ENCODE measurements at places on chromosomes 12 and 14.

GRCh38 chr14:101276309-101277091 is 284.8 kb upstream of the DIO3 start:
- DNase-seq = no peak

DNA sequence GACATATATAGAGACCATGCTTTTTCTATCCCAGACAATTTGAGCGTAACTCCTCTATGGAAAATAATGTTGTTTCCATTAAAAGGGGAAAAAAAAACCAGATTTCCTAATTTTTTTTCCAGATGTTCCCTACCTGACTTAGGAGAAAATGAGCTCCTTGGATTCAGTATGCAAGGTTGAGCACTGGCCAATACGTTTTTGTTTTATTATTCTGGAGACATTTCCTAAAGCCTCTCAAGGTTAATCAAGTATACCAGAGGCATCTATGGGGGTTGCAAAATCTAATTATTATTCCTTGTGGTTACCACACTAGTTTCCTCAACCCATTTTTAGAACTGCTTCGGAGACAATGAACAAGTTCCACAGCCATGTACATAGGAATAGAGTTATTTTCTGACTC is 291.3 kb downstream of the SLC16A7 start:
- DNase-seq = no peak

GRCh38 chr14:23660290-23661226 is 24.4 kb downstream of the DHRS2 start:
- DNase-seq = no peak

- DNase-seq = no peak
Observed at GRCh38 chr12:64323476-64324225, 66.9 kb downstream of the C12orf56 start.

DNA sequence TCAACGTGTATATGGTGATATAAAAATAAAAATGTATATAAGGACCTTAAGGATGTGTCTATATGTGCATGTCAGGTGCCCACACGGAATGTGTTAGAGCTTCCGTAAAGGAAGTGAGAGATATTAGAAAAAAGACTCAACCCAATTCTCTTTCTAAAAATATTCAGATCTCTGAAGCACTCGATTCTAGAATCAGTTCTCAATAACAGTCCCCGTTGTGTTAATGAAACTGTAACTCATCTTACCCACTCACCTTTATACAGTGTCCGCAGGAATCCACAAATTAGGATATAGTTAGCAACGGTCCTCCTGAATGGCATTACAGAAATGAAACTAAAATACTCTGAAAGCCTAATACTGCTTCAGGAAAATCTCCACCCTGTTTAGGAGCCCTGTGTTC is 29.3 kb downstream of the GRIN2B start:
- no peak for DNase-seq

DNA sequence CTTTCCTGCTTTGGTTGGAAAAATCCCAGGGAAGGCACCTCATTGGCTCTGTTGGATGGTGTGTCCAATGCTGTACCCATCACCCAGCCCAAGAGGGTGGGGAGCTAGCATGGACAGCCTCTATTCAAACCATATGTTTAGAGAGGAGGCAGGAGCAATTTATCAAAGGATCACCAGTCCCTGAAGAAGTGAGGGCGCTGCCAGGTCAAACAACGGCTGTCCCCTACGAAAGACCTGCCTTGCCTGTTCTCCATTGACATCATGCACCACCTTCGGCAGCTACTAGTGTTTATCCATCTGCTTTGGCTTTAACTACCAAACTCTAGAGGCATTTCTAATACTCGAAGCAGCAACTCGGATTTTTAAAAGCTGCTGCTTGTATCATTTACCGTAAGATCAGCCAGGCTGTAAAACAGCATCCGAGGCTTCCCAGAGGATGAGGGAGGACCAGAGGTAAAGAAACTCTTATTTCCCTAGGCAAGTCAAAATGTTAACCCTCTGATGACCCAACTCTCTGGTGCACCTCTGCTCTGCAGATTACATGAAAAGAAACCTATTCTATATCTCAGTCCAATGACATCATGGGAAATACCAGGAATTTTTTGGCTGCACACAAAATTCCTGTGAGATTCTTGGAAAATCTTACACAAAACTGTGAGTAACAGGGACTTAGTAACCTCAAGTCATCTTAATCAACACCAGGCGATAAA is 720.9 kb upstream of the TBX3 start:
- no peak for DNase-seq

GRCh38 chr14:64688031-64688430 is 16.2 kb upstream of the PLEKHG3 start:
- no peak for DNase-seq

GRCh38 chr14:30159374-30159773 is 231.7 kb upstream of the PRKD1 start:
- no peak for DNase-seq

DNA sequence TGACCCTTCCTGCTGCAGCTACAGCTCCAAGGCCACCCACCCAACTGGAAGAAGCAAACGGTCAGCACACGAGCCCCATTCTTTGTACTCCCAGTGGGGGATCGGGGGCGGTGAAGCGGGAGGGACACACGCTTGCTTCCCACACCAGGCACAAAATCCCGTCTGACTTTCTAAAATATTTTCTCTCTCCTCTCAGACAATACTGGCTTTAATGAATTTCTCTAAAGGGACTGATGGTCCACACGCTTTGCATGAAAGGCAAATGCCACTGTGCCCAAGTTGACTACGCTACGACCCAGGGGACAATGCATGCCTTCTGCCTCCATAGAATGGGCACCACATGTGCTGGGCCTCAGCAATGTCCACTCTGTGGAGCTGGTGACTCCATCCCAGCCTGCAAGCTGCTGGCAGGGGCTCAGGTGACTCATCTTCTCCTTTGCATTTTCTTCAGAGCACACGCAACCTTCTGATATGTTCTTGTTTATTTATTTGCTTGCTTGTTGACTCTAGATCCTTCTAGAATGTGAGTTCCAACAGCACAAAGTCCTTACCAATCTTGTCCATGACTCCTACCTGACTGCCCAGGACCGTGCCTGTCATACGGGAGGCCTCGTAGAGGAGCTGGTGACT is 15.6 kb downstream of the SYNE3 start:
- DNase-seq = peak; percentile 70

DNA sequence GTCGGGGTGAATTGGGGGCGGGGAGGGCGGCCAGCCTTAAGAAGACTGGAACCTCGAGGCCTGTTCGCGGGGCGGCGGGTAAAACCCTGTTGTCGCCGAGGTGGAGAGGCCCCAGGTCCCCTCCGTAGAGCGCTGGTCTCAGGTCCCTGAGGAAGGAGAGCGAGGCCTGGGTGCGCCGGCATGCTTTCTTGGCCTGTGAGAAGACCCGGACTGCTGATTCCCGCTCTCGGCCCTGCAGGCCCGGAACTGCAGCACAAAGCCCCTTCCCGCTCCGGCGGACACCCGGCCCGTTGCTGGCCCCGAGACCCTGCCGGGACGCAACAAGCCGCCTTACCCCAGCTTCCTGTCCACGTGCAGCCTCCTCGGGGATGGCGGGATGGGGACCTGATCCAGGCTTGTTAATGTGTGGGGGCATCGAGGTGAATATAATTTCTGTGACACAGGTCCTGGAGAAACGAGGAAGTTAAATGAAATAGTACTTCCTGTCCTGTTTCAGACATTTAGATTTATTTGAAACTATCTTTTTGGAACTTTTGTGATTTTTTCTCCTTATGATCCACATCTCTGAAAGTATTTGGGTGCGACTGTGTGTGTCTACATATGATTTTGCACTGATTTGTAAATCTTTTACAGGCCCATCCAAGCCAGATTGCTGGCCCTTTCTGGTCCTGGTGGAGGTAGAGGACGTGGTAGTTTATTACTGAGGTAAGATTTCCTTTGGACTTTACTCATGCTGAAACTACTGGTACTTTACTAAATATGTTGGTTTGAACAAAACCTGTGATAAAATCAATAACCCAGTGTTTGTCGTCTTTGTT is 600 bp downstream of the PNN start:
- no peak for DNase-seq

DNA sequence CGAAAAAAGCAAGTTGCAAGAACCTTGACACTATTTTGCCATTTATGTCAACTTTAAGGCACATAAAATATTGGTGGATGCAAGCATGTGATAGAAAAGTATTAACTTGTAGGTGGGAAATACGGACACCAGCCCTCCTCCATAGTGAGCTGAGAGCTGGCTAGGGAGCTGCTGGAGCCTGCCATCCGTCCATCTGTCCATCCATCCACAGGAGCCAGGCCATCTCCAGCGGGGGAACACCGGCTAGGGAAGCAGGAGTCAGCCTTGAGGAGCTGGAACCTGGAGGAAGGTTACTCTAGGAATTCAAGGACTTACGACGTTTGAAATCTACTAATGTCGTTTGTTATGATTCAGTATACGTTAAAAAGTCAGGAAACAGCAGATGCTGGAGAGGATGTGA is 120.7 kb upstream of the C14orf180 start:
- DNase-seq = no peak

DNA sequence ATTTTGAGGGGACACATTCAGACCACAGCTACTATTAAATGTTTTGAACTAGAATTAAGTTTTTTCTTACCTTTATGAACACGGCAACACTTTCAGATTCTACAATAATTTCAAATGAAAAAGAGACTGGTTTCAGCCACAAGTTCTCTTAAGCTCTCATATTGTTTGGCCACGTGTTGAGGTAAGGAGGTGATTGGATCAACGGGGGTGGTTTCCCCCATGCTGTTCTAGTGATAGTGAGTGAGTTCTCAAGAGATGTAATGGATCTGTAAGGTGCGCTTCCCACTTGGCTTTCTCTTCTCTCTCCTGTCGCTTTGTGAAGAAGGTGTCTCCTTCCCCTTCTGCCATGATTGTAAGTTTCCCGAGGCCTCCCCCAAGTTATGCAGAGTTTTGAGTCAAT is 48.9 kb upstream of the DYRK2 start:
- no peak for DNase-seq

- no peak for DNase-seq
Observed at GRCh38 chr14:32608857-32609256, 279.8 kb downstream of the AKAP6 start.

GRCh38 chr14:62697461-62697860 is 347.8 kb downstream of the KCNH5 start:
- DNase-seq = no peak

- no peak for DNase-seq
Observed at GRCh38 chr14:50222055-50222613, 9.2 kb downstream of the SOS2 start.

DNA sequence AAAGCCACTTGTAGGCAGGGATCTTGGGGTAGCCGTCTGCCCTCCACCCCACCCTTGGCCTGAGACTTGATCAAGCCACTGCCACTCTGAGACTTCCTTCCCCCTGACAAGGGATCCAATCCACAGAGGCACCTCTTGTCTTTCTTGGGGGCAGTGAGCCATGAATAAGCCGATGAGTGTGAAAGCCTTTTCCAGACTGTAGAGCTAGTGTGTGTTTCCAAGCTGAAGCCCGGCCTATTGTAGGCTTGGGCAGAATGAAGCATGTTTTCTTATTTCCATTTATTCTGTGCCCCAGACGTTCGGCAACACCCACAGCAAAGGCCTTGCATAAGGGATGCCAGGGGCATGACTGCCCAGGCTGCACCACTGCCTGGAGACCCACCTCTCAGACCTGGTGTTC is 991.6 kb downstream of the BCL11B start:
- no peak for DNase-seq

DNA sequence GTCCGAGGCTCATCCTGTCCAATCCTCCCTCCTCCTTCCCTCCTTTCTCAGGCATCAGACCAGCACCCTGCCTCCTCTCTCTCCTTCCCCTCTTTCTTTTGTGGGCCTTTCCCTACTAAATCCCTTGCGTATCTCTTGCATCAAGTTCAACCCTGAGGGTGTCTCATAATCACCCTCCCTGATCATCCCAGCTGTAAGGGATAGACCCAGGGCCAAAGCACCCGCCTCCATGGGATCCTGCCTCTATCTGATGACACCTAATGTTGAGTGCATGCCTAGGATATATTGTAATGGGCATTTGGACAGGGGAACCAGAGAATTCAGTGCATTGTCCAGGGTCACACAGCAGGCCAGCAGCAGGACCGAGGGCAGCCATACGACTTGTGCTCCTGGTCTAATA is 84.9 kb downstream of the PHETA1 start:
- no peak for DNase-seq

- no peak for DNase-seq
Observed at GRCh38 chr14:86450085-86450484, 920.1 kb downstream of the FLRT2 start.

DNA sequence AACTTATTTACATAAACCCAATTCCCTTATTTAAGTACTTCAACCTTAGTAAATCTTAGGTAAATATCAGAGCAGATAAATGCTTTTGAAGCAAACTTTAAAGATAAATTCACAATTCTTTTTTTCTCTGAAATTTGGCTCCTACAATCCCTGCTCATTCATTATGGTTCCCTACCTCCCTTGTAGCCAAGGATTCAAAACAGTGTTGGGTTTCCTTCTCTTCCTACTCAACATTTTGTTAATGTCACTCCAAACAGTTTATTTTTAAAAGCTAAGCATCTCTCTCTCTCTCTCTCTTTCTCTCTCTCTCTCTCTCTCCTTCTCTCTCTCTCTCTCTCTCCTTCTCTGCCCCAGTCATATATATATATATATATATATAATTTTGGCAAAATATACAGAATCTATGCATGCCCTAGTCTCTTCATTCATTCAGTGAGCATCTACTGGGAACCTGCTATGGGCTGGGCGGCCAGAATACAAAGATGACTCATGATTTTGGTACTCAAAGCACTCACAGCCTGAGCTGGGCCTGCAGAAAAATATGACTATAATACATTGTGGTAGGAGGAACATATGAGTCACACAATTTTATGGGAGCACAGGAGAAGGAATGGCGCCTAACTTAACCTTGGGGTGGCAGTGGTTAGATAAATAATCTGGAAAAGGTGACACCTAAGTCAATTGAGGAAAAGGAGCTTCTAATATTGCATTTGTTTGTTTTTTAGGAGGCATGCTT is 123.7 kb upstream of the DHRS4 start:
- DNase-seq = no peak

DNA sequence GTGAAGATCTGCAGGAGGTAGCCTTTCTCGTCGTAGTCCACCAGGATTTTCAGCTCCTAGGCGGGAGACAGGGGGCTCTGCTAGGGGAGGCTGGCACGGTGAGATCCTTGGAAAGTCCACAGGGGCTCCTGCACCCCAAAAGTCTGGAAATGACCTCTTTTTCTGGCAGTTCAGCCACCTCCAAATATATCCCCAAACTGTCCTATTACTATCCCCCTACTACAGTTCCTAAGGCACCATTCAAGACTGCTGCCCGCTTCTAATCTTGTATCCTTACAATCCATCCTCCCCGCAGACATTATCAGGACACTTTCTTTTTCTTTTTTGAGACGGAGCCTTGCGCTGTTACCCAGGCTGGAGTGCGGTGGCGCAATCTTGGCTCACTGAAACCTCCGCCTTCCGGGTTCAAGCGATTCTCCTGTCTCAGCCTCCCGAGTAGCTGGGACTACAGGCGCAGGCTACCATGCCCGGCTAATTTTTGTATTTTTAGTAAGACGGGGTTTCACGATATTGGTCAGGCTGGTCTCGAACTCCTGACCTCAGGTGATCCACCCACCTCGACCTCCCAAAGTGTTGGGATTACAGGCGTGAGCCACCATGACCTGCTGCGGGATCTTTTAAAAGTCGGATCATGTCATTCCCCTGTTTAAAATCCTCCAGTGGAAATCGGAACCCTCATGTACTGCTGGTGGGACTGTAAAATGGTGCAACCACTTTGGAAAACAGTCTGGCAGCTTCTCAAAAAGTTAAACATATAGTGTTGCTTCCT is 18.5 kb downstream of the HPD start:
- DNase-seq = no peak

GRCh38 chr12:356276-356988 is 32.7 kb downstream of the KDM5A start:
- DNase-seq = no peak

GRCh38 chr12:49541140-49541861 is 2.5 kb downstream of the KCNH3 start:
- no peak for DNase-seq

GRCh38 chr12:48164451-48164850 is 7.1 kb upstream of the ASB8 start:
- DNase-seq = no peak

Data from amygdala (tissue), 56 donors.